ENCODE measurements at places on chromosomes 6 and 20.
A peak's percentile ranks its signal among the peaks of the same experiment; 100 is the strongest.

GRCh38 chr20:59374261-59374660, 73.8 kb downstream of the EDN3 start:
- no peak for DNase-seq

DNA sequence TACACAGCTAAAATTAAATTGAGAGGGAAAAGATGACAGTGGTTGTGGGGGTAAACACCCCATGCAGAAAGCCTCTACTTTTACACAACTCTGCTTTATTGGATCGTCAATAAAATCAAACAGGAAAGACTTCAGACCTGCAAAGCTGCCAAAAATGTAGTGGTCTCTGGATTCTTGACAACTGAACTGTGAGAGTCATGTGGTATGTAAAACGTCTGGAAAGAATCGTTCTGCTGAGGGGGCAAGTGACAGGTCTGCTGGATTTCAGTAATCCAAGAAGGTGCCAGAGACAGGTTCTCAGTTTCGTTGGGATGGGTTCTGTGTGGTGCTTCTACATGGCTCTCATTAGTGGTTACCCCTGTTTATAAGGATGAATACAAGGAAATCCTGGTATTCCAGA, 63.3 kb downstream of the TSPYL4 start:
- DNase-seq: peak; percentile 40

- DNase-seq: no peak
Measured at GRCh38 chr6:149094156-149094555, 223.4 kb upstream of the TAB2 start.

DNA sequence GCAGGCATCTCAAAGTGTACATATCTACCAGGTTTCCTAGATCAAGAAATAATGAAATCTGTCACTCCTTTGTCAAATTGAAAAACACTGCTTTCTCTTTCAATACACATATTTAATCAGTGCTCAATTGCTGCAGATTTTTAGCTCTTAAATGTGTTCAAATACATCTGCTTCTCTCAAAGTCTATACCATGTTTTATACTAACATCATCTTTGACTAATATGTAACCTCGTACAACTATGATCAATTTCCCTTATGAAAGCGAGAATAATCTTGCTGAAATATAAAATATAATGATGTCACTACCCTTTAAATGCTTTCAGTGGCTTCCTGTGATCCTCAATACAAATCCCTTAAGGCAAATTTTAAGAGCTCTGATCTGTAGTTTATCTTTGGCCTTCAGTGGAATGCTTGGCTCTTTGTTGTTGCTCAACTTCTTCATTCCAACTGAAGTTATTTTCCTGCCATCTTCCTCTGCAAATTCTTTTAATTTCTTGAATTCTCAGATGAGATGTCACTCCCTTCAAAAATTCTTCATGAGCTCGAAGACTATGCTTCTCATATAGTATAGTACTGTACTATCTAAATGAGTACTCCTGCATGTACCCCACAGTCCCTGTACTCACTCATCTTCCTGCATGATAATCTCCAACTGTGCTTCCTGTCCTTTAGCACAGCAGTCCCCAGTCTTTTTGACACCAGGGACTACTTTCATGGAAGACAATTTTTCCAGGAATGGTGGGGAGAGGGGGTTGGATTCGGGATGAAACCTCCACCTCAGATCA, 545.1 kb upstream of the GJE1 start:
- DNase-seq: no peak

DNA sequence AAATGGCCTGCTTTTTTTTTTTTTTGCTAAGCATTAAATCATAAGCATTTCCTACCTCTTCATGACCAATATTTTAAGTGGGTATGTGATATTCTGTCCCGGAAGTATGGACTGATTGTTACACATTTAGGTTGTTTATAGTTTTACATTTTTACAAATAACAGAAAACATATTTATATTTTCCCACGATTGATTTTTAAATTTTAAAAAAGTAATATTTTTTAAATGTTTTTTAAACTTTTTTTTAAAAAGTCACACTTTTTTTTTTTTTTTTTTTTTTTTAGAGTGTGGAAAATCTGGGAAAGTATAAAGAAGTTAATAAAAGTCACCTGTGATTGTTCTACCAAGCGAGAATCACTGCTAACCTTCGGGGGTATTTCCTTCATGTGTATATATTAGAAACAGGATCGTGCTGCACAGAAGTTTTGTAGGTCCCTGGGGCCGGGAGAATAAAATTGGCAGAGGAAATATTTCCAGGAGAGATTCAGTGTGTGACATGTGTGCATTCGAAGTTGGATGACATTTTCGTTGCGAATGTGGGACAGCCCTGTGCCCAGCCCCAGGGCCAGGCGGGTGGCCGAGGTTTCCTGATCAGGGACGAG, 173.1 kb downstream of the CDC5L start:
- no peak for DNase-seq

GRCh38 chr6:136225496-136225895, 24.6 kb downstream of the MTFR2 start:
- DNase-seq: no peak

- DNase-seq: no peak
Measured at GRCh38 chr20:58069207-58069606, 159.2 kb downstream of the ANKRD60 start.

DNA sequence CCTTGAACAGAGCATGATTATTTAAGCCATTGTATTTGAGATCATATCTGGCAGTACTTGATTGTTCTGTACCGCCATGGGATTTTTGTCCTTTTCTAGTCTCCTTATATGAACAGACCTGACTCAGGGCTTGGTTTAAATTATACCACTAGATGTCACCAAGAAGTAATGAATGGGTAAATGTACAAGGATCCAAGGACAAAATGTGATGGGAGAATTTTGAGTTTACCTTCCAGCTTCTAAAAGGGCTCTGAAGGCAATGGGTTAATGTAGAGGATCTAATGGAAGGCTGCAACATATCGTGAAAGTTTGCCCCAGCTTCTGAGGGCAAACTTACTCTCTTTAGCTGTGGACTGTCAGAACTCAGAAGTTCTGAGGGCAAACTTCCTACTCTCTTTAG, 12.0 kb downstream of the RNF8 start:
- no peak for DNase-seq

- DNase-seq: no peak
Measured at GRCh38 chr6:132464538-132465256, 48.2 kb downstream of the STX7 start.

DNA sequence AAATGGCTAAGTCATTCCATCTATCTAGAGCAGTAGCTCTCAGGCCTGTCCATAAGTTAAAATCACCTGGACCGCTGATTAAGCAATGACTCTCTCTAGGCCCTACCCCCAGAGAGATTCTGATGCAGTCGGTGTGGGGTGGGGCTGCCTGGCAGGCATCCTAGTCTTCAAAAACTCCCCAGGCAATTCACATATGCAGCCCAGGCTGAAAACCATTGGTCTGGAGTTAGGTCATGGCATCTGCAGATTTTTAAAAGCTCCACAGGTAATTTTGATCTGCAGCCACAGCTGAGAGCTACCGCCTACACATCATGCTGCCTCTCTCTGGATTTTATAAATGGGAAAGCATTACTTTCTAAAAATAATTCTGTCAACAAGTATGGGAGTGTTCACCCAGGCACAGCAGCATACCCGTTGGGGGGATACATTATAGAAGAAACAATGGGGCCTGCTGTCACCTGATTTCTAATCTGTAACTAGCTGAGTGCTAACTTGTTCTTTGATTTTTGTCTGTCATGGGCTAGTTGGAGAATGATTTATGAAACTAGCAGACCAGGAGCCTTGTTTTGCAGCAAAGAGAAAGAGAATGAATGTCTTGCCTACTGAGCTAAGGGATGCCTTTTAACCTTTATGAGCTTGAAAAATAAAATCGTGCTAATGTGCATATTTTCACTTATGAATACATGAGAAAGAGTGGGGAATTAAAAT, 44.1 kb upstream of the ATXN1 start:
- peak; percentile 43 for DNase-seq

- DNase-seq: no peak
Measured at GRCh38 chr6:104095661-104096416, 763.9 kb downstream of the HACE1 start.

DNA sequence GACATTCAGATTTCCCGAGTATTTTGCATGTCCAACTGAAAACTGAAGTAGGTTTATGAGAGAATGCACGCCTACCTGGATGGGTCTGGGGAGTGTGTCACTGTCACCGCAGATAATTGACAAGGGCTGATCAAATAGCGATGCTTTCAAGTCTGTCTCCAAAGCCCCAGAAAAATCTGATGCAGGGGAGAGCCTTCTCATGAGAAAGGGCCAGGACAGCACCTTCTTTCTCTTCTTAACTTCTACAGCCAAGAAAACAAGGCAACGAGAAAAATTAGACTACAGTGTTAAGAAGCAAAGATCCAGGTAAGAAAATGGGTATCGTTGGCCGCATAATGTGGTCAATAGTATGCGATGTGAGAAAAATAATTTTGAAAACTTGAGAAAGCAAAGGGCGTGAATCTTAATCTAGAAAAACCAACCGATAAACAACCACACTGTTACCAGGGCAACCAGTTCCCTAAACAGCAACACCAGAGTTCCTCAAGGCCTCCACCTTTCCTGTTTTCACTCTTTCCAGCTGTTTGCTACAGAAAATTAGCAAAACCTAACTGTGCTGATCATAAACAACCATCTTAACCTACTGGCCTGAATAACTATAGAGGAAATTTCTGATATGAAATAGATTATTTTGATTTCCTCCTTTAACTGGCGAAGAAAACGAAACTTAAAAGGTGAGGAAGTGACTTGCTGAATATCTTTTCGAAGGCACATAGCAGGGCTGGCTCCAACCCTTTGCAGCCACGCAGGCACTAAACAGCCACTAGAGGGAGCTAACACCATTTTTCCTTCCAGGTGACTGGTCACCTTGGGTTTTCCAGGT, 2.6 kb downstream of the TAGAP start:
- peak; percentile 48 for DNase-seq

- DNase-seq: no peak
Measured at GRCh38 chr6:160398674-160399271, 50.6 kb downstream of the SLC22A3 start.

GRCh38 chr20:40606237-40606636, 82.8 kb downstream of the MAFB start:
- DNase-seq: no peak
